ENCODE measurements at places on chromosomes 1 and 21.

GRCh38 chr1:200257235-200257634, 152.6 kb downstream of the ZNF281 start:
- no peak for DNase-seq

DNA sequence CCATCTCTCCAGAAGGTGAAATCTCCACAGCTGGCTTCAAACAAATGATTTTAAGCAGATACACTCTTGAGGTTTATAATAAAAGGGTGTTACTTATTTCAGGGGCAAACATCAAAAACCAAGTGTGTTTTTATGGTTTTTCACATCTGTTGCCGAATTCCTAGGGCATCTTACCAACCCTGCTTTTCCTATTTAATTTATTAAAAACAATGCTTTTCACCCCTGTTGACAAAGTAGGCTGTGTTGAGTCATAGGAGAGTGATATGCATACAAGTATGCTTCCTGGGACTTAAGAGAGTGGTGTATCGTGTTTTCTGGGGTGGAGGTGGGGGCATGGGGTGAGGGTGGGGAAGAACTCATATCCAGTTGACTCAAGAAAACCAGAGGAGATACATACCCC, 29.3 kb upstream of the IL20 start:
- DNase-seq: no peak

DNA sequence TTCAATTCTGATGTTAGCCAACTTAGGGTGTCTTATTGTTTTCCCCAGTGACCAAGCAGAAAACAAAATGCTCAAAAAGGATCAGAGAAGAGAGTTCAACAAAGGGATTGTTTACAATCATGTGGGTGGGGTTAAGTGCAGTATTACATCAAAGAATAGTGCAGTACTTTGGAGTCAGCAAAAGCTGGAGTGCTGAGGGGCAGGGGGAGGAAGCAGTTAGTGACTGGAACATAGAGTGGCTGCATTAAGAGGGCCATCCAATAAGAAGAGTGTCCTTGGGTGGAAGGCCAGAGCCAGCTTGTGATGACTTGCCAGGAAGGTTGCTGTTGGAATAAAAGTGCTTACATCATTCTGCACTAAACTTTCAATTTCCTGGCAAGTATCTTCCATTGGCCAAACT, 175.5 kb downstream of the CYYR1 start:
- no peak for DNase-seq

DNA sequence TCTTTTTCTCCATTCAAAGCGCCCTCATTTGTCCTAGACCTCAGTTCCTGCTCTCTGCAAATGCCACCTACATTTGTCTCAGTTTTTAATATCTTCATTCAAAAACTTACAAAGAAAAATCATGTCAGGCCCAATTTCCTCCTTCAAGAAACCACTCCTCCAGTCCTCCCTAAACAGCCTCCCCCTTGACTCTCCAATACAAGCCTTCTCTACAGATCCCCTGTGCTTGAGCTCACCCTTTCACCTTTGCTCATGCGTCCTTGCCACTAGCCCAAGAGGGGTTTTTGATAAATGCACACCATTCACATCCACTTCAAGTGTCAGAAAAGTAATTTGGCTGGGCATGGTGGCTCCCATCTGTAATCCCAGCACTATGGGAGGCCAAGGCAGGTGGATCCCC, 140.6 kb downstream of the RERE start:
- no peak for DNase-seq

DNA sequence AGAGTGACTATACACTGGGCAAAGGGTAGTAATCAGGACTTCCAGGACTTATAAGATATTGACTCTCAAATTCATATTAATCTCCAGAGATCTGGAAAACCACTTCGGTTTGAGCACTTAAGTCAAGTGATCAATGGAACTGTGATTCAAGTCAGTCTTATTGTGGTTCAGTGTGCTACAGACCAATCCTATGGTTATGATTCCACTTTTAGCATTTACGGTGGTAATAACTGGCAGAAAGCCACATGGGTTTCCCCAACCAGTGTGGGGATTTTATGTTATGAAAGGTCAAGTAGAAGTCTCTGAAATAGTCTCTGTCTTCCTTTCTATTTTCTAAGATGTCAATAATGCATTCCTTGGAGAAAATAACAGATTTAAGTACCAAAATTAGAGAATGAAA, 151.3 kb upstream of the NEGR1 start:
- DNase-seq: no peak

DNA sequence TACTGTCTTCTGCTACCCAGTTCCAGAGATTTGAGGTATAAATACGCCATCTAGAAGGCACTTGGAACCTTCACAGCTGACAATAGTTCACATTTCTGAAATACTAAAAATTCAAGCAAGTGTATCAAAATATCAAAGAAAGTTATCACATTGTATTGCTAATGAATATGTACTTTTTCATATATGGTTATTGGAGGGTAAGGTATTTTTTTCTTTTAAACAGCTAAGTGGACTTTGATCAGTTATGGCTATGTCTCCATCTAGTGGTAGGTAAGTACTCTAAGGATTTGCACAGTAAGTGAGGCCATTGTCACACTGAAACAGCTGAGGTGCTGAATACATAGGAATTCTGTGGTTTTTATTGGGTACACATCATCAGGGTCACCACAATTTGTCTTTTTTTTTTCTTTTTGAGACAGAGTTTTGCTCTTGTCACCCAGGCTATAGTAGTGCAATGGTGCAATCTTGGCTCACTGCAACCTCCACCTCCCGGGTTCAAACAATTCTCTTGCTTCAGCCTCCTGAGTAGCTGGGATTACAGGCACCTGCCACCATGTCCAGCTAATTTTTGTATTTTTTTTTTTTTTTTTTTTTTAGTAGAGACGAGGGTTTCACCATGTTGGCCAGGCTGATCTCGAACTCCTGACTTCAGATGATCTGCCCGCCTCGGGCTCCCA, 49.1 kb upstream of the CR2 start:
- peak; percentile 45 for DNase-seq

- DNase-seq: no peak
These were observed 56.2 kb downstream of the FCRL5 start for GRCh38 chr1:157496121-157496526.

GRCh38 chr1:211687462-211688215, 12.2 kb upstream of the NEK2 start:
- no peak for DNase-seq

GRCh38 chr1:181947441-181947840, 114.1 kb downstream of the ZNF648 start:
- no peak for DNase-seq

- no peak for DNase-seq
These were observed 7.7 kb downstream of the ZBTB21 start for GRCh38 chr21:42002421-42002958.

- DNase-seq: no peak
These were observed 20.4 kb upstream of the HPDL start for GRCh38 chr1:45306319-45306718.

- no peak for DNase-seq
These were observed 97.9 kb upstream of the RAB3GAP2 start for GRCh38 chr1:220370041-220370700.

- peak; percentile 7 for DNase-seq
These were observed 24.0 kb downstream of the PGLYRP3 start for GRCh38 chr1:153288634-153289275.

DNA sequence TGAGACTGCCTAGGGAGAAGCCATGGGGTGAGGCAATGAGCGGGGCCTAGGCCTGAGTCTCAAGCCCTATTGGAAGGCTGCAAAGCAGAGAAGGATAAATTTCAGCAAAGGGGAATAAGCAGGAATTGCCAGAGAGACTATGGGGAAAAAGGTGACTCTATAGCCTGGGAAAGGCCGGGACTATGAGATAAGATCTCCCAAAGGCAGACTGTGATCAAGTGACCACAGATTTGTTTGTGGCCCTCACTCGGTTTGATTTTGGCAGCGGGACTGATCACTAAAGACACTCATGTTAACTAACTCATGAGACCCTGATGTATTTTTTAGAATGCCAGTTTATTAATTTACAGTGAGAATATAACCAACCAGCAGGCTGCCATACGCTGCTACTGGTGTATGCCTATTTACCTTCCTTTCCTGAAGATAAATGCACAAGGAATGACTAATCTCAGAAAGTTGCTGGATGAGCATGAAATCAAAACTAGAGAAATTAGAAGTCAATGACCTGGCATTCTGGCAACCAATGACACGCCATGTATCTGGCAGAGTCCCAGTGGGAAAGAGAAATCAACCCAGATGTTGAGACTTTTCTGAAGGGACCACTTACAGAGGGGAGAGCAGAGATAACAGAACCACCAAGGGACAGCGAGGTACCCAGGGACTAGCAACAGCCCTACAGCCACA, 4.3 kb downstream of the HSF2BP start:
- no peak for DNase-seq

- no peak for DNase-seq
These were observed 14.2 kb upstream of the PCBP3 start for GRCh38 chr21:45629046-45629981.

DNA sequence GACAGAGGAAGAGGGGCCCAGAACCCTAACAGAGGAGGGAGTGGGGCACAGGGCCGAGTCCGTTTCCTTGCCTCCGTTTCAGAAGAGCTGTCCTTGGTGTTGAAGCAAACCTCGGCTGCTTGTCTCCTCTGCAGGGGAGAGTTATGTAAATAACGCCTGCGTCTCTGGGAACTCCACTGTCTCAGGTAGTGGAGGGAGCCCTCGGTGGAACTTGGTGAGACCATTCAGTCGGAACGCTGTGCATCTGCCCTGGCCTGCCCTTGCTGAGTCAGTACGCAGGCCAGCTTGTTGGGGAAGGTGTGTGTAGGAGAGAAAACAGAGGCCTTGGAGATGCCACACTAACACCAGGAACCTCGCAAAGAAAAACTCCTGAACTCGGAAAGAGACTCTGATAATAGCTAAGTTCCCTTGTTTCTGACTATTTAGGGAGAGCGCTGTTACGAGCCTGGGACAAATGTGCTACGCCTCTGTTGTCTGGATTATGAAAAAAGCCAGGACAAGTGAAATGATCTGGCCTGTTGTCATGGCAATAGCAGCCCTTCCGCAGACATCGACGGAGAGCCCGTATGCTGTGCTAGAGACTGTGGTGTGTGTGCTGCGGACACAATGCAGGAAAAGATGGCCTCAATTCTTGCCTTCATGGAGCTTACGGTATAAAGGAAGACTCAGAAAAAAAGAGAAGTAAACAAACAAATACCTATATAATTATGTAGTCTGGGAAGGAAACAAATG, 94.6 kb upstream of the AKT3 start:
- DNase-seq: no peak

GRCh38 chr1:11991969-11992676, 11.9 kb downstream of the MFN2 start:
- DNase-seq: no peak

DNA sequence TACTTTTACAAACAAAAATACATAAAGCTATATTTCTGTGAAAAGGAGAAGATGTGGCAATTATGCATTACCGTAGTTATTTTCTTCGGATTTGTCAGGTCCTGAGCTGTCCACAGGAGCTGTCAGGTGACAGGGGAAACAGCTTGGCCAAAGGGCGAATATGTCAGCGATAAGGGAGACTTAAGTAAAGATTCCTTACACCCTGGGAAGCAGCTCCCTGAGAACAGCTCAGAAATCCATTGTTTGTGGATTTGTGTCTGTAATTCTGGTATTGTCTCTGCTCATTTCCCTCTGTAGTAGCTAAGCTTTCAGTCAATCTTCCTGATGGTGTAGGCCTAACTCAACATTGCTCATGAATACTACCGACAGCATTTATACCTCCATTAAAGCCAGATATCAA, 7.1 kb upstream of the CD34 start:
- no peak for DNase-seq

GRCh38 chr1:208544053-208544452, 299.9 kb upstream of the PLXNA2 start:
- no peak for DNase-seq

GRCh38 chr1:18643154-18644012, 12.7 kb downstream of the PAX7 start:
- DNase-seq: no peak

DNA sequence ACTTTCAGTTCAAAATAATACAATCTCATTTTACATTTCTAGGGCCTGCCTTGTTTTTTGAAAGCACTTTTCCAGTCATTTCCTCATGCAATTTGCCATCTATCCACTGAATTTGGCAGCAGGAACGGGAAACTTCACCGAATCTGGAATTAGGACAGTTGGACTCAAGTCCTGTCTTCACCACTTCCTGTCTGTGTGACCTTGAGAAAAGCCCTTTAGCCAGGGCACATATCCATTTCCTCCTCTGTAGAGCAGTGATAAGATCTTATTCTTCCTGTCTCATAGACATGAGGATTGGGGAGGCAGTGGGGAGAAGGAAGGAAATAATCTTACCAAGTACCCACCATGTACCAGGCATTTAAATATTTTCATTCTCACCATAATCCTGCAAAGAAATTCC, 12.0 kb downstream of the VAV3 start:
- DNase-seq: peak; percentile 31

DNA sequence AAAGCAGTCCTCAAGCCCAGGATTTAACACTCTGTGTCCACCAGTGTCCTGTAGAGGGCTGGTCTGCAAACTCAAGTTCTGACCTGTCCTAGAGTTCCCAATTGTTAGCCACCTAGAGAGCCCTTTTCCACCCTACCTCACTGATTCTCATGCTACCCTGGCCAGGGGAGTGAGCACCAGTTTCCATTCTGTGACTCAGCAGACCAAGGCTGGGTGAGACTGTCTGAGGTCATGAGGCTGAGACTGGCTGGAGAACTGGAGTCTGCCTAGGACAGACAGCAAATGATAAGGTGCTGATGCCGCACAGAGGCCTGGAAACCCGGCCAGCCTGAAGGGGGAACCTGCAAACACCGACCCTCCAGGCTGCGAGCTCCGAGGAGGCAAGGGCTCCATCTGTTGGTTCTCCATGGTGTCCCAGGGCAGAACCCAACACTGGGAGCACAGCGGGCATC, 13.7 kb downstream of the GLIS1 start:
- DNase-seq: no peak

- DNase-seq: no peak
These were observed 204.0 kb upstream of the HMCN1 start for GRCh38 chr1:185530215-185530614.

DNA sequence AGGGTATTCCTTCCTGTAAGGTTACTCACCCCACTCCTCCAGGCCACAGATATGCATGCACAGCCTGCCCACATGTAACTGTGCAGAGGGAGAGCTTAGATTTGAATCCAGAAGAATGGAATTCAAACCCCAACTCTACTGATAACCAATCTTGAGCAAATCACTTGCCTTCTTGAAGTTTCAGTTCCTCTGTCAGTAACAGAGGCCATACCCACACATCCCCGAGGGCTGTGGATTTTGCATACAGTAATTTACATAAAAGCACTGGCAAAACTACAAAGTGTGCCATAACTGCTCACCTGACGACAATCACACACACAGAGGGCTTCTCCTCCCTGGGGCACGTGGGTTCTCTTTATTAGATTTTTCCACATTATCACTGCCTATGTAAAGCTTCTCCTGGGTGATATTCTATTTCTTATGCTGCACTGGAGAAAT, 18.6 kb downstream of the CD247 start:
- DNase-seq: no peak
